ENCODE measurements at places on chromosomes 3 and 15.

DNA sequence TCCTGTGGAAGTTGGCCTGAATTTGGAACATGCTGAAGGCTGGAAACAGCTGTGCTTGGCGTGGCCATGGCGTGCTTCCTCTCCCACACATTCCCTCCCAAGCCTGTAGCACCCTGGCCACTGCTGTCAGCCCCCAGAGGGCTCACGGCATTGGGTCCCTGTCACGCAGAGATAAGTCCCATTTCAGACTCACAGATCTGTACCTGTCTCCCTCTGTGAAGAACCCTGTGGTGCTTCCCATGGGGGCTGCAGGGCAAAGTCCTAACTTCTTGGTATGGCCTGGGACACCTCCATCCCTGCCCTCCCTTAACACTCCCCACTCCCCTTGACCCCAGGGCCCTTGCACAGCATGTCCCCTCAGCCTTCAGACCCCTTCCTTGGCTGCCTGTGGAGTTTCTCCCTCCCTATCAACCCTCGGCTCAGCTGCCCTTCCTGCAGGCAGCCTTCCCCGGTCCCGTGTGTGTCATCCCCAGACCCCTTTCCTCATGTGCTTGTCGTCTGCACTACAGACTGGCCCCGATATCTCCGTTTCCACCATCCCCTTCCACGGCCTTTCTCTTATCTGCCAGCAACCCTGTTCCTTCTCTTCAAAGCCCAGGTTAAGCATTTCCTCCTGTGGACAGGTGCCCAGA is 28.6 kb downstream of the ABTB1 start:
- no peak for DNase-seq

DNA sequence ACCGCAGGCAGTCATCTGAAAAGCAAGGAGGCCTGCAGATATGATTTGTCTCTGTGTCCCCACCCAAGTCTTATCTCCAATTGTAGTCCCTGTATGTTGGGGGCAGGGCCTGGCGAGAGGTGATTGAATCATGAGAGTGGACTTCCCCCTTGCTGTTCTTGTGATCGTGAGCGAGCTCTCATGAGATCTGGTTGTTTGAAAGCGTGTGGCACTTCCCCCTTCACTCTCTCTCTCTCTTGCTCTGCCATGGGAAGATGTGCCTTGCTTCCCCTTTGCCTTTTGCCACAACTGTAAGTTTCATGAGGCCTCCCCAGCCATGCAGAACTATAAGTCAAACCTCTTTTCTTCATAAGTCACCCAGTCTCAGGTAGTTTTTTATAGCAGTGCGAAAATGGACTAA is 83.3 kb downstream of the TMCO5A start:
- DNase-seq = no peak

DNA sequence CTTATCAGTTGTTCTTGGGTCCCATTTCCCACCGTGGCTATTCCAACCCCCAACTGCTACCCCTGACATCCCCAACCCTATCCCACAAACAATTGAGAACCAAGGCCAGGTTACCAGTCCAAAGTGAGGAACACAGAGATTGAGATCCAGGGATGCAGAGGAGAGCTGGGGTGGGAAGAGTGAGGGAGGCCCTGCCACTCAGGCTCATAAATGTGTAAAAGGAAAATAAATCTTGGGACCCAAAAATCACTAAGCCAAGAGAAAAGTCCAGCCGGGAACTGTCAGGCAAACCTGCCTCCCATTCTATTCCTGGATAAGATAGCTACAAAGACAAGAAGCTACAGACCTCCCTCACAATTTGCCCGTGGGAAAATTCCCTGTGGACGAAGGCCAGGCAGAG is 101.1 kb upstream of the DLG1 start:
- no peak for DNase-seq

GRCh38 chr3:59374818-59375211 is 325.0 kb upstream of the CFAP20DC start:
- peak; percentile 47 for DNase-seq

DNA sequence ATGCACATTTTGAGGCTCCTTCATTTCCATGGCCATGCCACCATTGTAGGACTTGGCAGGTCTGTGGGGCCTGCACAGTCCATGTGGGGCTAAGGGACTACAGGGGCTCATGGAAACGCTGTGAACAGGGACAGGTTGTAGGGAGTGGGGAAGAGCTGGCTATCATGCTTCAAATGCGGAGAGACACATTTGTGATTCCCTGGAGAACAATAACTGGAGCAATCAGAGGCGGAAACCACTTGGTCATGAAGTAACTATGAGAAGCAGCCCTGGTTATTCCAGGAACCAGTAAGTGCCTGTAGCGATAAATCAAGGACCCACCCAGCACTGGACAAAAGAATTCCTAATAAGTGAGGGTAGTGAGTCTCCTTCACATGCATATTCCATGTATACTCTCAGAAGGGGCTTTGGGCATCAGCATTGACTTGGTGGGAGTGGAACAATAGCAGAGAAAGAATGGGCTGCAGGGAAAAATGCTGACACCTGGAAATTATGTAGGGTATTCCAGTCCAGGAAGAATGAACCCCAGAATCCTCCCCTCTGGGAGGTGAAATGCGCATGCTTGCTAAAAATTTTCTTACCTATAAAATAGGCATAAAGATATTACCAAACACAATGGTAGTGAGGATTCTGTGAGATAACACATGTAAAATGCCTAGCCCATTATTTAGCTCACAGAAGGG is 251.4 kb upstream of the ROPN1 start:
- no peak for DNase-seq

DNA sequence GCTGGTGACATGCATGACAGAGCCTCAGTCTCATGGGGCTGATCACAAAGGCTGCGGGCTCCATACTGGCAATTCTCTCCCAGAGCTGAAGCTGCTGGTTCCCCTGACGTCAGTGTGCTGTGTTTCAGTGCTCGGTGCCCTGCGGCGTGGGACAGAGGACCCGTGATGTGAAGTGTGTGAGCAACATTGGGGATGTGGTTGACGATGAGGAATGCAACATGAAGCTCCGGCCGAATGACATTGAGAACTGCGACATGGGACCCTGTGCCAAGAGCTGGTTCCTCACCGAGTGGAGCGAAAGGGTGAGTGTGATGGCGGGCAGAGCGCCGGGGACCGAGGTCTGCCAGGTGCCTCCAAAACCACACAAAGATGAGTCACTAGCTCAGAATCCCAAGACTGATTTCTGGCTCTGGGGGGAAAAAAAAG is 62.0 kb upstream of the NR2E3 start:
- no peak for DNase-seq

- DNase-seq = no peak
Observed at GRCh38 chr15:65207280-65207840, 3.9 kb downstream of the CILP start.

DNA sequence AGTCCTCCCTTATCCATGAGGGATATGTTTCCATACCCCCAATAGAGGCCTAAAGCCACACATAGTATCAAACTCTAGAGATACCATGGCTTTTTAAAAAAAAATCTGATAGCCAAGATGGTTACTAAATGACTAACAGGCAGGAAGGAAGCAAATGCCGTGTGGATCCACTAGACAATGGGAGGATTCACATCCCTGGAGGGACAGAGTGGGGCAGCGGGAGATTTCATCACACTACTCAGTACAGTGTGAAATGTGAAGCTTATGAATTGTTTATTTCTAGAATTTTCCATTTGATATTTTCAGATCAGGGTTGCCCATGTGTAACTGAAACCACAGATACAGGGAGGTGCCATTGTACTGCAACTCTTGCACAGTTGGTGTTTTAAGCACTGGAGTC is 826.6 kb downstream of the SQOR start:
- DNase-seq = no peak

DNA sequence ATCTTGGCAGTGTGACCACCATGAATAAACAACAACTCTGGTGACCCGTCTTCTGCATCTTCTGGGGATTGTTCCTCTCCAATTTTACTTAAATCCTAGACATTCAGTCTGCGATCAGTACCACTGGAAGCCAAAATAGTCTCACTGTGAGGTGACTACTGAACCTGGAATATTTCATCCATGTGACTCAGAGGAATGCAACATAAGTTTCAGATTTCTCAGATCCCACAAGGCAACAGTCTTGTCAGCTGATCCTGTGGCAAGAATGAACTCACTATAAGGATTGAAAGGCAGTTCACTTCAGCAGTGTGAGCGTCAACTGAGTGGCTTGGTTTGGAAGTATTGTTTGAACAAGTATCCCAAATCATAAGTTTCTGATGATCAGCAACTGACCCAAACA is 13.2 kb downstream of the NSUN3 start:
- DNase-seq = no peak

GRCh38 chr3:171225165-171225564 is 198.6 kb upstream of the SLC2A2 start:
- peak; percentile 60 for DNase-seq

- no peak for DNase-seq
Observed at GRCh38 chr3:139718415-139718814, 40.6 kb upstream of the NMNAT3 start.

DNA sequence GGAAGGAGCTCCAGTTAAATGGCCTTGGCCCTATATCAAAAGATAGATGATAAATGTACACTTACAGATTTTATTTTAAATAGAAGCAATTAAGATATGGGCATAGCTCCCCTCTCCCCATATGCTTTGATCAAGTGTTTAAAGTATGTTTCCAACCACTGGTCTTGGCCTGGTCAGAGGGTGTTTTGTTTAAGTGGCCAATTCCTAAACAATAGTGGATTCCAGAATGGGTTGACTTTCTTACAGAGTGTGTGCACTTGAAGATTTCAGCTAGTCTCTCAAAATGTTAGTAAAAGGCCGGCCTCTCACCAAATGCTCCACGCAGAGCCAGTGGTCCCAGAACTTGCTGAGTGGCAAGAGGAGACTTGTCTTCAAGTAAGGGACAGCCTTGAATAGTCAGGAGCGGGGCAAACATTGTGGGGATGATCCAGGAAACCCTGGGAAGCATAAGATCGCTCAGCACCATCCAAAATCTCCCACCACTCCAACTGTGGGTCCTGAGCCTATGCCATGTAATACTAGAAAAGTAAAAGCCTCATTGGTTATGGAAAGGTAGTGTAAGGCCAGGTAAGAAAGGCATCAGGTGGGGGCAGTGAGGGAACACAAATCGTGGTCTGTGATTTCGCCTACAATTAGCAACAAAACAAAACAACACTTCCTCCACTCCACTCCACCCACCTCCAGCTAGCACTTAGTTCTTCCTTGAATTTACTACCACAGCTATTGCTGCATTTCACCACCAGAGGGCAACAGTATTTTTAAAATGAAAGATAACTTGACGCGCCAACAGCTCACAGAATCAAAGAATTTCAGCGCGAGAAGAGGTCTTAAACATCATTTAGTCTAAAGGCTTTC is 4.8 kb downstream of the RARRES1 start:
- peak; percentile 67 for DNase-seq

- DNase-seq = no peak
Observed at GRCh38 chr3:127412578-127413317, 124.9 kb upstream of the PRR20G start.

- DNase-seq = no peak
Observed at GRCh38 chr15:80162059-80162554, 9.3 kb downstream of the FAH start.

DNA sequence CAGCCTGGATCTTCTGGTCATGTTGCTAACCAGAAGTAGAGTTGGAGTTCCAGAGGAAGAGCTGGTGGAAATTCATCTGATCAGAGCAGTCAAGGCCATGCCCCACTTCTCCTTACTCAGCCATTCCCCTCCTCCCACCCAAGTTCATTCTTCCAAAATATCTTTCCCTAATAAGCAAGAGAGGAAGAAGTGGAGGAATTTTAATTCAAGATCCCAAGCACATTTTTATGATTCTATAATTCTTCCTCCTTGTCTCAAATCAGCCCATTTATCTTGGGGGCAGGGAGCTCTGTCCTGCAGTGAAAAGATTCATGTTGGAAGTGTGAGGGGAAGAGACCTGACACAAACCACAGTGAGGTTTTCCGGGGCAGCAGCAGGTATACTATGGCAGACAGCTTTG is 85.0 kb upstream of the GALNT15 start:
- no peak for DNase-seq

GRCh38 chr15:88812133-88812532 is 8.9 kb downstream of the ACAN start:
- no peak for DNase-seq

GRCh38 chr3:66052721-66053549 is 14.2 kb upstream of the MAGI1 start:
- DNase-seq = no peak

GRCh38 chr15:34349769-34350168 is 6.7 kb downstream of the NUTM1 start:
- DNase-seq = no peak

- no peak for DNase-seq
Observed at GRCh38 chr3:119831022-119831421, 49.1 kb downstream of the NR1I2 start.

DNA sequence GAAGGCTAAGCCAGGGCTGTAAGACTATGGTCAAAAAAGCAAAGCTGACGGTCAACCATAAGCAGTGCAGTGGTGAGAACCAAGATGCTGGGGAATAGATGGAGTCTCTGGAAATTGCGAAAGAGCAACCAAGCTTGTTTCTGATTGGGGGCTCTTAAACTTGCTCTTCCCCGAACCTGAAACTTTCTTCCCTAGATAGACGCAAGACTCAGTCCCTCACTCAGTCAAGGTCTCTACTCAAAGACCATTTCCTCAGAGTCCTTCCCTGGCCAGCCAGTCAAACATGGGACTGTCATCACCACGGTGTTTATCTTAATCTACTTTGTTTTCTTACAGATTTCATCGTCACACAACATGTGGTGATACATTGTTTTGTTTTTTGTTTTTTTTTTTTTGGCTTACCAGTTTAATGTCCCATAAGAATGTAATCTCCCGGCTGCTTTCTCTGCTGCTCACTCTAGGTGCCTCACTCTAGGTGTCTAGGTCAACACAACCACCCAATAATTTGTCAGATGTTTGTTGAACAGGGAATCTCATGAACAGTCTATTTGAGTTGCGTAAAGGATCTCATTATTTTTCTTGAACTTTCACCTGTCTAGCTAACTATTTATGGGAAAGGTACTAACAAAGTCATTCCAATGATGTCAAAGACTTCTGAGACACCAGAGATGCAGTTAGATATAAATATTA is 495.4 kb downstream of the FOXP1 start:
- no peak for DNase-seq

DNA sequence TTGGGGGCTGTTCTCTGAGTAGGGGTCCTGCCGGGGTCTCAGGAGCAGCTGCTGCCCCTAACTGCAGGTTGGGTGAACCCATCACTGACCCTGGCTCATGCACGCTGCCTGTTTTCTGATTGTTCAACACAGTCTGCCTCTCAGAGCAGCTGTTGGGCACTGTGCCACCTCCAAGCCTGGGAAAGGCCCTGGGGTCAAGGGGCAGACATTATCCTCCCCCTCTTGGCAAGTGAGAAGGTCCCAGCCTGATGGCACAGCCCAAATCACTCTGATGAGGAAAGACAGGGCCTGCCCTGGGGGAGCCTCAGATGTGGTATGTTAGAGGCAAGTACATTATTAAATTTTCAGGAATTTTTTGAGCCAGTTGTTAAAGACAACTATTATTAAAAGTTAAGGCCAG is 14.1 kb upstream of the GNAT1 start:
- DNase-seq = no peak

- no peak for DNase-seq
Observed at GRCh38 chr3:11995120-11995519, 9.1 kb upstream of the SYN2 start.

- DNase-seq = no peak
Observed at GRCh38 chr15:67892559-67893377, 52.9 kb upstream of the RNU6-1 start.

- no peak for DNase-seq
Observed at GRCh38 chr15:54094661-54095060, 116.4 kb downstream of the UNC13C start.
